ENCODE measurements at places on chromosomes 11 and 22.

- DNase-seq, result no peak
Measured at GRCh38 chr11:8715501-8715900, 32.9 kb downstream of the RPL27A start.

DNA sequence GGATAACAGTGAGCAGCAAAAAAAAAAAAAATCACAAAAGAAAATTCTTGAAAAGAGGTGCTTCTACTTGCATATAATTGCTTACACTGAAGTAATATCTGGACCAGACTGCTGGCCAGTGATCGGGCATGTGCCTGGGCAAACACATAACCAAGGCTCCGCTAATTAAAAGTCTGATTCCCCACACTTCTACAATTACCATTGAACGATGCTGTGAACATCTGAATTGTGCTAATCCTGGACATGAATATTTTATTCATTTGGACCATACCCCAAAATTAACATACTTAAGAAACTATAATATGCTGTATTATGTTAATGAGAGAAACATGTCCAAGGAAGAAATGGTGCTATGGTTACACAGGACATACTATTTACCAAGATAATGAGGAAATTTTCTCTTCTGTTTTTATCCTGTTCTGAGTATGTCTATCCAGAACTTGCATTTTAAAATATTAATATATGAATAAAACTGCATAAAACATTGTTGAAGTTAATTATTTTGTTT is 69.8 kb downstream of the LRRC4C start:
- no peak for DNase-seq

DNA sequence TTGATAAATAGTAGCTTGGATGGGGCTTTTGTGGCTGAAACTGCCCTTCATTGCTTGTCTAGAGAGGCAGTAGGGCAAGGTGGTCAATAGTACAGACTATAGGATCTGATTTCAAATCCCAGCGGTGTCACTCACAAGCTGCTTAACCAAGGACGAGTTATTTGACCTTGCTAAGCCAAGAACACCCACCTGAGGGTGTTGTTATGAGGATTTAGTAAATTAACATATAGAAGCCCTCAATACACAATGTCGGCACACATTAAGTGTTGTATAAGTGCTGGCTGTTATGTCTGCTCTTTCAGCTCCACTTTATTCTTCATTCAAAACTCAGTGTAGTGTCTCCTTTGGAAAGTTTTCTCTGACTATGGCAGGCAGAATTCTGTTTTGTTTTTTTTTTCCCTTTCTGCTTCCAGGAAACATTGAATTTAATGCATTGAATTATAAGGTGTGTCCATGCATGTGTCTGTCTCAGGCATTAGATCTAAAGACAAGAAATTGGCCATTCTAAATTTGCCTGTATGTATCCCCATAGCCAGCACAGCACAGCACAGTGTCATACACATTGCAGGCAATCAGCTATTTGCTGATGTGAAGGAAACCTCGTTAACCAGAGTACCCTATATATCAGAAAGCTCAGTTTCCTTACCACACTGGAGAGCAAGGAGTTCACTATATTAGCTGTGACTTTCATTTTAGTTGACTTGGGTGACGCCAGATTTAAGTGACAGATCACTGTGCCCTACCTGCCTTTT is 212.1 kb downstream of the NELL1 start:
- DNase-seq, result no peak

DNA sequence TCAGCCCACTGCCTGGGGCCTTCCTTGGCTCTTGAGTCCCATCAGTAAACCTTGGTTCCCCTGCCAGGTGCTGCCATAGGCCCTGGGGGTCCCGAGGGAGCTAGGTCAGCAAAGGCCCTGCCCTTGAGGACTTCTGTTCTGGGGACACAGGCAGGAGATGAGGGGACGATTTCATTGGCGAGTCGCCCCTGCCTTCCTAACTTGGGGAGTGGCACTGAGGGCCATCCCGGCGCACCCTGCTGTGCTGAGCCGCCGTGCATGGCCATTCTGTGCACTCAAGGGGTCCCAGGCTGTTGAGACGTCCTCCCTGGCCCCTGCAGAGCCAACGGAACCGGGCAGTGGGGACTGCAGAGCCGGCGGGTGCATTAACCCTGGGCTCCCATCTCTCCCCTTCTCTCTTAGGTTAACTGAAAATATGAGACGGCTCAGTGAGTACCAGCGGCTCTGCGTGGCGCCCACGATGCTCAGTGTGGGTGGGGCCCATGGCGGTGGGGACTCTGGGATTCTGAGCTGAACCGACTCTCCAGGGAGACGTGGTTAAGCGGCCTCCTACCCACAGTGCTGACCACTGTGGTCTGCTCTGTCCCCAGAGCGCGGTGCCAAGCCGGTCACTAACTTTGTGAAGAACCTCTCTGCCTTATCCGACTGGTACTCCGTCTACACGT is 43.4 kb downstream of the GRAMD4 start:
- no peak for DNase-seq

DNA sequence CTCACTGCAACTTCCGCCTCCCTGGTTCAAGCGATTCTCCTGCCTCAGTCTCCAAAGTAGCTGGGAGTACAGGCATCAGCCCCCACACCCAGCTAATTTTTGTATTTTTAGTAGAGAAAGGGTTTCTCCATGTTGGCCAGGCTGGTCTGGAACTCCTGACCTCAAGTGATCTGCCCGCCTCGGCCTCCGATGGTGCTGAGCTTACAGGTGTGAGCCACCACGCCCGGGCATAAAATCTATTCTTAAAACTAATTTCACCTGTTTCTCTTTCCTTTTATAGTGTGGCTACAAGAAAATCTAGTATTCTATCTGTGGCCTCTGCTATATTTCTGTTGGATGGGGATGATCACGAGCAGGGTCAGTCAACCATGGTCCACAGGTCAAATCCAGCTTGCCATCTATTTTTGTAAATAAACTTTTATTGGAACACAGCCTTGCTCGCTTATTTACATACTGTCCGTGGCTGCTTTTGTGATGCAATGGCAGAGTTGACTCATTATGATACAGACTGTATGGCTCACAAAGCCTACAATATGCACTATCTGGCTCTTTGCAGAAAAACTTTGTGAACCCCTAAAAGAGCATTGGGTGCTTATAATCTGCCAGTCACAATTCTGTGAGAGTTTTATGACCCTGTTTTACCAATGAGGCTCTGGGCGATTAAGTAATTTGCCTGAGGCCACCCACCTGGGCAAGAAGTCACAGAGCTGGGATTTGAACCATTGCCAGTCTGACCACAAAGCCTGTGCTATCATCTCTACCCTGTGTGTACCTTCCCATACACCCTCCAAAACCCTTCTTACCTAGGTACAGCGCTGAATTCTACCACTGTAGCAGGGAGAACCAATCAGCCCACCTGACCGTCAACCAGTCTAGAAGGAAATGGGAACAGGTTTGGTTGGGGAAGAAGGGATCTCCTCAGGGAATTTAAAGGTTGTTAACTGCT is 28.3 kb downstream of the SLC1A2 start:
- DNase-seq, result no peak

DNA sequence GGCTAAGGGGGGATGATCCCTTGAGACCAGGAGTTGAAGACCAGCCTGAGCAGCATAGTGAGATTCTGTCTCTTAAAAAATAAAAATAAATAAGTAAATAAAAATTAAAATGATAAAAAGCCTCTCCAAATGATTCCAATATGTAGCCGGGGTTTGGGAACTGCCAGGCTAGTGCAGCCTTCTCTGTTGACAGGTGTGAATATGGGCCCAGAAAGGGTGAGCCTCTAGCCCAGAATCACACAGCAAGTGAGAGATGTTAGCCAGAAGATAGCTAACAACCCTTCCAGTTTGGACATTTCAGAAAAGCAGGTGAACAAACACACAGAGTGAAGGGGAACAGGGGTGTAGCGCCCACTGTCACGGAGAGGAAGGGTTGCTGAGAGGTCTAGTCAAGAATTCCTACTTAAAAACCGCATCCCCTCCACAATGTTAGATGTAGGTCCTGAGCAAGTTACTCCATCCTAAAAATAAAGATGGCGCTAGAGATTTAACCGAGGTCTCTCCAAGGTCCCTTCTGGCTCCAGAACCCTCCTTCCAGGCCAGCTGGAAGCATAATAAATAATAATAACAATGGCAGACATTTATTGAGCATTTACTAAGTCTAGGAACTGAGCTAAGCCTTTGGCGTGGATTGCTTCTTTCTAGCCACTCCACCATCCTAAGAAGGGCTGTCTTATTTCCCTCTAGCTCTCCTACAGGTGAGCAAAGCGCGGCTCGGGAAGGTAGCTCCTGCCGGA is 51.6 kb downstream of the CYTH4 start:
- no peak for DNase-seq

GRCh38 chr11:47617417-47617809 is 23.2 kb upstream of the C1QTNF4 start:
- DNase-seq, result no peak

DNA sequence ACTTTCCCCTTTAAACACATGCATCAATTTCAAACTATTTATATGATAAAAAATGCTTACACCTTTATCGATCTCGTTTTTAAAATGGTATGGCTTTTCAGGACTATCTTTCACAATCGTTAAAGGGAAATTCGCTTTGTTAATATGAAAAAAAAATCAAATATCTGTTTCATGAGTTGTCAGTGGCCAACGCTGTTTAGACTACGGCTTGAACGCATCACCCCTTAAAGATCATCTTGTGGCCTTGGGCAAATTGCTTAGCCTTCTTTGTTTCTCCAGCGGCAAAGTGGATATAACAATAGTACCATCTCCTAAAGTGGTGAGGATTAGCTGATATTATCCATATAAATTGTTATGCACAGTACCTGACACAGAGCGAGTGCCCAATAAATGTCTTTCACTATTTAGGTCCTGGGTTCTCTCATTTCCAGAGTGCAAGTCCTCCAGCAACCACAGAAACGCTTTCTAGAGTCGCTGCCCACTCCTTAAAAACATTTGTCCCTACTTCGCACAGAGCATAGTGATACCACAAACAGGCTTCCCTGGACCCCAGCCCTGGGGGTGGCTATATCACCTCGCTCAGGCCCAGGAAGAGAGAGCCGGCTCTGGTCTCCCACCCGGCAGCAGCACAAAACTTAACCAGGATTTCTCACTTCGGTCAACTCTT is 904 bp downstream of the SLC35F2 start:
- no peak for DNase-seq

- DNase-seq, result no peak
Measured at GRCh38 chr11:70498171-70498571, 99.8 kb downstream of the CTTN start.

DNA sequence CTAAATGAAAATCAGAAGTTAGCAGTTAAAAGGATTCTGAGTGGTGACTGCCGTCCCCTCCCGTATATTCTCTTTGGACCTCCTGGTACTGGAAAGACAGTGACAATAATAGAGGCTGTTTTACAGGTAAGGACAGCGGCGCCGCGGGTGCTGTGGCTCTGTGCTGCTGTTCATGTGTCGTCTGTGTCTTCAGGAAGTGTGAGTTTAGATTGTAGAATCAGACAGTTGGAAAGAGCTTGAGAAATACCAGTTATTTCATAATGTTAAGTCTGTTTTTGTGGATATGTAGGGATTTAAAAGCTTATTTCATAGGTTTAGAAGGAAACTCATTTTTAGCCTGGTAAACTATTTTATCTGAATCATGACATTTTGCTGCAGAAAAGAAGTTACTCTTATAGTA is 27.4 kb upstream of the PANX2 start:
- DNase-seq, result no peak

DNA sequence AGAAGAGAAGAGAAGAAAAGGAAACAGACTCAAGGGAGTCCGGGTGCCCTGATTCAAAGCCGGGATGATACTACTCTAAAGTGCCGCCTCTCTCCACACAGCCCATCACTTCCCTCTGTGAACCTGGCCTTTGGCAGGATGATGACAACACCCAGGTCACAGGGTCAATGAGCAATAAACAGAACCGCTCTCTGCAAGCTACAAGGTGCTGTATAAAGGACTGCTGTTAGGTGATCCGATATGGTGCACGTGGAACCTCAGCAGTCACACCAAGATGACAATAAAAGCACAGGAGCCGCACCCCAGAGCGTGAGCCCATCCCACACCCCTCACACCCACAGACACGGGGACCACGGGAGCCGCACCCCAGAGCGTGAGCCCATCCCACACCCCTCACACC is 10.7 kb downstream of the TTLL1 start:
- DNase-seq, result no peak

GRCh38 chr11:110435780-110436717 is 6.3 kb downstream of the FDX1 start:
- DNase-seq, result no peak

DNA sequence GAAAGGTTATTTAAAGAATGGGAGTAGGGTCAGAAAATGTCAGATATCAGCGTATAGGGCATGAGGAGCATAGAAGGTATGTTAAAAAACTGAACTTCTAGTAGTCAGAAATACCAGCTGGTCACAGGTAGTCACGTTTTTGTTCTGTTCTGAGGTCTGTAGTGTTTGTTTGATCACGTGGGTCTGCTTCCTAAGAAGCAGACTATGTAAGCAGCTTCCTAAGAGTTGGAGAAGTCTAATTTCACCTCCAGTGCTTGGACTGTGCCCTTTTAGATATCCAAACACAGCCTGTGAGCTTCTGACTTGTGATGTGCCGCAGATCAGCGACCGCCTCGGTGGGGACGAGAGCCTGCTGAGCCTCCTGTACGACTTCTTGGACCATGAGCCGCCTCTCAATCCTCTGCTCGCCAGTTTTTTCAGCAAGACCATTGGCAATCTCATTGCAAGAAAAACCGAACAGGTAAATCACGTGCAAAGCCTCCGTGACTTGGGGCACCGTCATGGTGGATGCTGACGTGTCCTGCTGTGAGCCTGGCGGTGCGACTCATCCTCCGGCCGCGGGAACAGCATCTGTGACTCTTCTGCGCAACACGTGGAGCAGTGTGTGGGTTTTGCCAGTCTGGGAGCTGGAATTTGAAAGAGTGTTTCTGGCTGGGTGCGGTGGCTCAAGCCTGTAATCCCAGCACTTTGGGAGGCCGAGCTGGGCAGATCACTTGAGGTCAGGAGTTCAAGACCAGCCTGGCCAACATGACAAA is 63.5 kb downstream of the PPP6R2 start:
- DNase-seq, result no peak

- no peak for DNase-seq
Measured at GRCh38 chr11:64456509-64457320, 97.8 kb downstream of the RPS6KA4 start.

DNA sequence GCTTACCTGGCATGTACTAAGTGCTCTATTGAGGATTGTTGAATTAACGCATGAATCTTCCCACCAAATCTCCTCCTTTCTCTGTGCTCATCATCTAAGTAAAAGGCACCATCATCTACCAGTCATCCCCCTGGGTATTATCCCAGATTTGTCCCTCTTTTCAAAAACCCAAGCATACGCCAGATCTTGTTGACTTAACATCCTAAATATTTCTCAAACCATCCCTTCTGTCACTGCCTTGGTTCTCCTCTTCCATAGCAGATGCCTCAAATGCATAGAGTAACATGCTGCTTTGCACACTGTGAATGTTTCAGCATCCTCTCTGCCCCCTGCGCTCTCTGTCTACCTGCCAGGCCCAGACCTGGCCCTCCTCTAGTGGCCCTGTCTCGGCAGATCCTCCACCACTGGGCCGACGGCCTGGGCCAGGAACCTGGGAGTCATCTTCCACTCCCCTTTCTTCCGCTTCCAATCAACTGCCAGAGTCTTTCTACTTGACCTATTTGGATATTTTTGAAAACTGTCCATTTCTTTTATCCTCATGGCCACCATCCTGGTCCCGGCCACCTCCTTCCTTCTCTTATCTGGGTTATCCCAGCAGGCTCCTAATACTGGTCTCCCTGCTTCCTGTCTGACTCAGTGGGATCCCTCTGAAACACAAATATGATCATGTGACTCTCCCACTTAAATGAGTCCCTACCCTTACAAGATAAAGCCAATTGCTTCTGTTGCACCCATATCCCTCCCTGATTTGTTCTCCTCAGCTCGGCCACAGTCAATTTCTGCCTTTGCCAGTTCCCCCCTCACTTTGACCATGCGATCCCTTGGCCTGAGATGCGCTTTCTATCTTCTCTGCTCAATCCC is 3.4 kb upstream of the TAB1 start:
- no peak for DNase-seq

GRCh38 chr11:134224710-134225664 is 516 bp downstream of the VPS26B start:
- peak; percentile 89 for DNase-seq
